ENCODE measurements at places on chromosomes 4 and X.
A peak's percentile ranks its signal among the peaks of the same experiment; 100 is the strongest.

- DNase-seq, result no peak
Measured at GRCh38 chrX:25131055-25131454, 115.3 kb upstream of the ARX start.

GRCh38 chr4:71290074-71290473, 48.7 kb upstream of the SLC4A4 start:
- no peak for DNase-seq

GRCh38 chr4:23877758-23878229, 12.1 kb downstream of the PPARGC1A start:
- no peak for DNase-seq

- no peak for DNase-seq
Measured at GRCh38 chr4:22593933-22594332, 78.1 kb upstream of the ADGRA3 start.

GRCh38 chr4:45100956-45101818, 374.8 kb upstream of the GNPDA2 start:
- DNase-seq, result no peak

- no peak for DNase-seq
Measured at GRCh38 chr4:128832243-128832625, 22.7 kb downstream of the JADE1 start.

DNA sequence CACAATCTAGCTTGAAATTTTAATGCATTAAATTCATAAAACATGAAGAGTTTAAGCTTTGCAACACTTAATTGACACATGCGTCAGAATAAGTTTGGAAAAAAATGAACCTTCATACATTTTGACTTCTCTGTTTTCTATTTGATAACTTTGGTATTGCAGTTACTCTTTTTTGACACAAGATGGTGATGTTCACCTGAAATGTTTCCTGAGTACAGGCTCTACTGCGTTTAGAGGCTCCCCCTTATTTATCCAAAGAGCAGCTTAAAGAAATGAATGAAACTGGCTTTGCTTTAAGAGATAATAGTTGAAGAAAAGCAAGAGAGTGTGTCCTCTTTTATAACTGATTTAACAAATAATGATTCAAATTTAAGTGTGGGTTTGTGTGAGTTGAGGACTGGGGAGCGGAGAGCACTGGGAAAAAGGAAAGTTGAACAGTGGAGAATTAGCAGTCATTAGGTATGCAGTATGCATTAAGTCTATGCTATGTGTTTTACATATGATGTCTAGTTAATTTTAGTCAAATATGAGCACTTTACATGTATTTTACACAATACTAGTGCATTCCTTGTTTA, 180.6 kb upstream of the NUDT6 start:
- DNase-seq, result no peak

- DNase-seq, result no peak
Measured at GRCh38 chr4:25370242-25370641, 6.8 kb upstream of the ANAPC4 start.

DNA sequence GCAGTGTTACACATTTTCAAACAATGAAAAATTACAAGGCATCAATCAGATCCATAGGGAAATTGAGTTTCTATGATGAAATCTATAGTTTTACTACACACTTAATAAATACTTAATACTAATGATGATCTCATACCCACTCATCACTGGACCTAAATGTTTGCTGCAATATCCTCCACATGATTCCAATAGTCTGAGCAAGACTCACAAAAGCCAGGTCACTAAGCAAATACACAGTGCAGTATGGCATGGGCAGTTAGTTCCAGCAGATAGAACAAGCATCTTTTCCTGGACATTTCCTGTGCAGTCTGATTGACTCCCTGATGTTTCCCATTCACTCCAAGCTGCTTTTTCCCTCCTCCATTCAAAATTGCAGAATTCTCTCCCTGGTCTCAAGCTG, 109.0 kb upstream of the ATOH1 start:
- DNase-seq, result no peak

GRCh38 chr4:165621983-165622382, 243.2 kb downstream of the CPE start:
- DNase-seq, result no peak

DNA sequence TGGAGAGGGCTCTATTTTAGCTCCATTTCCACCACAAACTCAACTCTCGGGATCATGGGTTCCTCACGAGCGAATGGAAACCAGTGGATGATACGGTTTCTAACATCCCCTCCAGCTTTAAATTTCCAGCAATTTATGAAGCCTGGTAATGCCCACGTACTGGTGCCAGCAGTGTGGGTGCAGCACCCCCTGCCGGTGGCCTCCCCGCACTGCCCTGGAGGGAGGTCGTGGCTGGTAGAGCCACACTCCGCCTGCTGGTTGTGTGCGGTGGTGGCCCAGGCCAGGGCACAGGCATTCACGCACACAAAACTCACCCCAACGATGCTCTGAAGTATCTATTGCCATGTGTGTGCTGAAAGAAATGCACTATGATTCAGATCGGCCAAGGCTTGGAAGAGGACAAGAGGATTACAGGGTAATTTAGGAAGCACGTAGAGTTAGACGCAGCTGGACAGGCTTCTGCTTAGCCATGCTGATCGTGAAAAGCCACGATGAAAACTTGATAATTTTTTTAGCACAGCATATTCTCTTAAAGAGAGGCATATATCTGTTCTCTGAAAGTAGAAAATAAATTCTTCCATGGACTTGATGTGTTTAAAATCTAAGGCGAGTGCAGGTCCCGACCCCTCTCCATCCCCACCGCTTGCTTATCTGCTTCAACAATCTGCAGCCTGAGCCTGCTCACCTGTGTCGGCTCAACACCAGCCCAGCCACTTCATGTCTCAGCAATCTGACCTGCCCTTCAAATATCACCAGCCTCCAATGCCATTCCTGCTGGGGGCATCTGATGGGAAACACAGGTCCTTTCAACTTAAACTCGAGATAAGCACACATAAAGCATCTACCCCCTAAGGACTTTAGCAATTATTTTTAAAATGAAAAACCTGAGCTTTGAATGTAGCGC, 59.1 kb downstream of the SCD5 start:
- DNase-seq, result peak; percentile 69

DNA sequence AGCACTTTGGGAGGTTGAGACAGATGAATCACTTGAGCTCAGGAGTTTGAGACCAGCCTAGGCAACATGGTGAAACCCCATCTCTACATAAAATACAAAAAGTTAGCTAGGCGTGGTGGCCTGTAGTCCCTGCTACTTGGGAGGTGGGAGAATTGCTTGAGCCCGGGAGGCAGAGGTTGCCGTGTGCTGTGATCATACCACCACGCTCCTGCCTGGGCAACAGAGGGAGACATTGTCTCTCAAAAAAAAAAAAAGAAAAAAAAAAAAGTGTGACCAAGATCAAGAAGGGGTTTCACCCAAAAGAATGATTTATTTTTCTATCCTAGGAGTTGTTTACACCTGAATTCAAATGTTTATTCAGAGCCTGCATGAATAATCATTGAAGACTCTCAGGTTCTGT, 572.4 kb upstream of the GALNT7 start:
- no peak for DNase-seq

- DNase-seq, result no peak
Measured at GRCh38 chrX:152479525-152479924, 28.4 kb upstream of the GABRA3 start.

DNA sequence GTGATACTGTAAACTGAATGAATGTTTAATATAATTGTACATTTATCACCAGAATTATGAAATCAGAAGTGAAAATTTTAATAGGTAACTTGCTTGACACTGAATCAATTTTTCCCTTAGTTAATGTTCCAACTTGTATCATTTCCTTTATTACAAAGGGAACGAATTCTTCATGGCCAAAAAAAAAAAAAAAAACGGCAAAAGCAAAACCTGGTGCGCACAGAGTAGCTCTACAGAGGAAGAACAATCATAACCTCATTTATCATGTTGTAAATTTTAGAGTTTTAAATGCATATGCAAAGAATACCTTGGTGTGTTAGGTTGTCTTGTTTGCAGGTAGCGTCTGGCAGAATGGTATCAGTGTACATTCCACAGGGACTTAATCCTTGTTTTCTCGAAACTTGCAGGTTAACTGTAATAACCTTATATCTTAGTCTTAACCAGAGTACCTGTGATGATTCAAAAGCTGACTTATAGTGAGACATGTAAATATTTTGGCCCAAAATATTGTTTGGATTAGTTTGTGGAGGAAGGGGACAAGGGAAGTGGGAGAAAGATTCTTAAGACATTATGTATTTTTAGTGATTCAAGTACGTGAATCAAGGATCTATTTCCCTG, 70.0 kb downstream of the NPNT start:
- no peak for DNase-seq

DNA sequence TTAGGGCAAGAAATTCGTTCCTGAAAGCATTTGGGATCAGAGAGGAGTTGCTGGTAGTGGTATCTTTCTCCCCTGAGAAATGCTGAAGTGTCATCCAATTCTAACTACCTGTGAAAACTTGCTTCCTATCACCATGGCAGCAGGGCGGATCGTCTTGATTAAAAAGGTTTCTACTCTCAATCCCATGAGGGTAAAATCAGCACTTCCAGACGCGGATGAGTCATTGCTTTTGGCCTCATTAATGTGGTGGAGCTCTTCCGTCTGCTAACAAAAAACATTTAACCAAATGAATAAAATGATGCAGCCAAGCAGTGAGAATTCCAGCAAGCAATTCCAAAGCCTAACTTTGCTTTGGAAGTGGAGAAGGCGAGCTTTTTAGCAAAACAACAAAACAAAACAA, 325.6 kb downstream of the CAMK2D start:
- peak; percentile 23 for DNase-seq

DNA sequence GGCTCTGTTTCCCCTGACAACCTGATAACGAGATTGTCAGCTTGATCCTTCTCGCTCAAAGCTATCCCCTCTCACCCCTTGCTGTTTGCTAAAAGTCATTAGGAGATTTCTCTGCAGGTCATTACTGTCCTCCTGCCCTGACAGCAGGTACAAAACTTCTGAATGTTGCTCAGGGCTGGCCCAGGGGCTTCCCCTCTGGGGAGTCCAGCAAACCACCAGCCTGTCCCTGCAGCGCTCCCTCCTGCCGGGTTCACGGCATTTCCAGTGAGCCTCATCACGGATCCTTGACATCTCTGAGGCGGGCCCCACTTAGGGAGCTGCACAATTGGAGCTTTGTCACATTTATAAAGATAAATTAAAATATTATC, 5.2 kb upstream of the SORCS2 start:
- DNase-seq, result peak; percentile 1

DNA sequence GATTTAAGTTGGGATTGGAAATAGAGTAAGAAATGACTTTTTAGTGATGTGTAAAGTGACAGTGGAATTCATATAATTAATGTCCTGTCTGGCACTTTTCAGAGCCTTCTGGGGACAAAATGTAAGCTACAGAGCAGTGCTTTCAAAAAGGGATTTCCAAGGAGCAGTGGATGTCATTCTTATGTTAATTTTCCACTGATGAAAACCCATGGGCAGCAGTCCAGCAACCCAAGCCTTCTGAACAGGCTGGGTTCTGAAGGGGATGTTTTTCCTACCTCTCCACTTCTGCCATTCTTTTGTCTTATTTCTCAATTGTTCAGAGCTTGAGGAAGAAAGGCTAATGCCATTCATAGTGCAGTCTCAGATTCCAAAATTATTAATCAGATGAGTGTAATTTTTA, 717.6 kb upstream of the HS3ST1 start:
- DNase-seq, result no peak

DNA sequence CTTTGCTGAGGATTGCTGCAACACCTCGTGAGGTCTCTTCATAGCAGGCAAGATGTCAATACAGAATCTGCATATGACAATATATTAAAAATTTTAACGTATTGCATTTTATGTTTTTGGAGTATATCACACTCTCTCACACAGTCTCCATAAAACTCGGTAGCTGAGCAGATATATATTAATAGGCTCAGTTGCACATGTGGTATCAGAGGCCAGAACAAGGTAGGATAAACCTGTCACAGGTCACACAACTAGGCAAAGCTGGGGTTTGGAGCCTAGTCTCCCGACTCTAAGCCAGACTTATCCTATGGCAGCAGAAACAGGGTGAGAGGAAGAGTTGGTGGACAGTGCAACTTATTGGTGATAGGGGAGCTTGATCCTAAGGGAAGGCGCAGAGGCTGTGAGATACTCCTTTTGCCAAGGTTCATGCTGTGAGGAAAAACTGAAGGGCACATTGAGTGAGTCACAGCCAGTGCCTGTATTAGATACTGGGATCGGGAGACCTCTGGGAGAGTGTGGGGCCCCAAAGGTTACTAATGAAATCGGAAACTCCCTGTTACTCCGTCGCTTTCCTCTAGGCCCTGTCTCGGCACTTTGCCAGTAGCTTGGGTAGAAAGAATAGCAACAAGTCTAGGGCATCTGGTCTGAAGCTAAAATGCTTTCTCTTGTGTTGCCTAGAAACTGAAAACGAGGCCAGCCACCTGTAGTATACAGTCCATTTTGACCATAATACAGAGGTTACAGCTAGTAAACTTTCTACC, 195.7 kb downstream of the ARHGAP10 start:
- no peak for DNase-seq

DNA sequence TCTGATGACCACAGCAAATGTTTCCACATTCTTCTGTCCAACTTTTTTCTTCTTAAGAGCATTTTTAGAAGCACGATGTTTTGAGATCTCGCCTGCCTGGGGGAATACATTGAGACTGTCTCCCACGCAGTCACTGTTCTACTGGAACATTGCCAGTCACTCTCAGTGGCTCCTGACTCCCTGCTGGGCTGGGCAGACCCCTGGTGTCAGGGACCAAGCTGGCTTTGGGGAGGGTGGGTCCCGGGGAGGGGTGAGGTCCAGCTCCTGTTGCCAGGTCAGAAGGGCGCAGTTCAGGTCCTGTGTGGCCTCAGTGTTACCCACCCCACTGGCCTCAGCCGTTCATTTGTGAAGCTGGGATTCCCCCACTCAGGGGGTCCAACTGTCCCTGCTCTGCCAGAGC, 18.9 kb upstream of the ABLIM2 start:
- no peak for DNase-seq

- DNase-seq, result no peak
Measured at GRCh38 chrX:72349190-72349589, 43.5 kb upstream of the CITED1 start.

DNA sequence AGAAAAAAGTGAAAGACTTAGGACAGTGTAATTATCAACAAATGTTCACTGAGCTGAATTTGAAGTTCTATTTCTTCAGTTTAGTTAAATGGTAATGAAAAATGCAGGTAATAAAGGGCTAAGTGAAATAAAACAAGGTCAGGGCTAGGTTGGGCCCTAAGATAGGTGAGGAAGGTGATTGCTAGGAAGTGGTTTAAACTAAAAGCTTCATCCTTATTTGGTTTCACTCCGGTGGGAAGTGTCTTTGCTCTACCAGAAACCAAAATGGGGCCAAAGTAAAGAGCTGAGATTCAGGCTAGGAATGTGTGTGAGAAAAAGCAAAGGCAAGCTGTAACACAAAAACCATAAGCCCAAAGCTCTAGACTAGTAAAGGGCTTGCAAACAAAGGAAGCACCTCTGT, 31.0 kb downstream of the TAB3 start:
- DNase-seq, result no peak

GRCh38 chr4:5746829-5747737, 36.1 kb downstream of the EVC start:
- DNase-seq, result no peak

DNA sequence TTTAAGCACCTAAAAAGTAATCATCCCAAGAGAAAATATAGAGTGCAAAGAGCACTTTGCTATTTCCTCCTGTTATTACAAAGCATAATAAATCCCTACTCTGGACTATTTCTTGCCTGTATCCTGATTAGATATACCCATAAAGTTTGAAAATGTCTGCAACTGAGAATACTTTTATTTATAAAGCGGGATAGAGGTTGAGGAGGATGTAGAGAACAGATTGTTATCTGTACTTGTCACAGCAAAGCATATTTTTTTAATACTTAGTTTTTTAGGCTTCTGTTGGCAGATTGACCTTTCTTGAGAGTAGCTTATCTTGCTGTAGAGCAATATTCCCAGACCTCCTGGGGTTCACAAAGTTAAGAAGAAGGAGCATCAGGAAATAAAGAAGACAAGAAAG, 396.1 kb downstream of the KCNIP4 start:
- DNase-seq, result no peak
